ENCODE measurements at places on chromosomes 11 and 22.
A peak's percentile ranks its signal among the peaks of the same experiment; 100 is the strongest.

- peak; percentile 28 for DNase-seq
These were observed 534 bp downstream of the RBFOX2 start for GRCh38 chr22:36027935-36028645.

DNA sequence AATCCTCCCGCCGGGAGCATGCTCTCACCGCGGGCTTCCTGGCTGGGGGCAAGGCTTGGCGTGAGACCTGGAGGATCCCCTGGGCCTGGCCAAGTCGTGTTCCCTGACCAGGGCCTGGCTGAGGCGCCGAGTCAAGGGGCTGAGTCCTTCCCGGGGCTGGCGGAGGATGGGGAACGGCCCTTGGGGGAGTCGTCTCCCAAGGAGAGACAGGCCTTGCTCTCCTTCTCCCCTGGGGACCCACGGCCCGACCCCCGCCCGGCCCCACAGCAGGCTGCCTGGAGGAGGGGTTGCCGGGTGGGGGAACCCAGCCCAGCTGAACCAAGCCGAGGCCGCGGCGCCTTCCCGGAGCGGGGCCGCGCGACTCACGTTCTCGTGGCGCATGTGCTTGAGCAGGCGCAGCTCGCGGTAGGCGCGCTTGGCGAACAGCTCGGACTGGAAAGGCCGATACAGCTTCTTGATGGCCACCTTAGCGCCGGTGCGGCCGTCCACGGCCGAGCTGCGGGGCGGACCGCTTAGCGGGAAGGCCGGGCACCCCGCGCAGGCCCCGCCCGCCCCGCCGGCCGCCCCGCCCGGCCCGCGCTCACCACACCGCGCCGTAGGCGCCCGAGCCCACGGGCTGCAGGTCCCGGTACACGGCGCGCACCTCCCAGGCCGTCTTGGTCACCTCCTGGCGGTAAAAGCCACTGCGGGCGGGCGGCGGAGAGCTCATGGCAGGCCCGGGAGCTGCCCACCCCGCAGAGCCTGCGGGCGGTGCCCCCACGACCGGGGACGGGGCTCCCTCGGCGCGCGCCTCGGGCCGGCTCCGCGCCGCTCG is 475 bp downstream of the MAPK12 start:
- DNase-seq: no peak

- DNase-seq: no peak
These were observed 1062.3 kb downstream of the LRRC4C start for GRCh38 chr11:40397141-40397540.

- no peak for DNase-seq
These were observed 140.6 kb downstream of the AASDHPPT start for GRCh38 chr11:106218106-106218505.

DNA sequence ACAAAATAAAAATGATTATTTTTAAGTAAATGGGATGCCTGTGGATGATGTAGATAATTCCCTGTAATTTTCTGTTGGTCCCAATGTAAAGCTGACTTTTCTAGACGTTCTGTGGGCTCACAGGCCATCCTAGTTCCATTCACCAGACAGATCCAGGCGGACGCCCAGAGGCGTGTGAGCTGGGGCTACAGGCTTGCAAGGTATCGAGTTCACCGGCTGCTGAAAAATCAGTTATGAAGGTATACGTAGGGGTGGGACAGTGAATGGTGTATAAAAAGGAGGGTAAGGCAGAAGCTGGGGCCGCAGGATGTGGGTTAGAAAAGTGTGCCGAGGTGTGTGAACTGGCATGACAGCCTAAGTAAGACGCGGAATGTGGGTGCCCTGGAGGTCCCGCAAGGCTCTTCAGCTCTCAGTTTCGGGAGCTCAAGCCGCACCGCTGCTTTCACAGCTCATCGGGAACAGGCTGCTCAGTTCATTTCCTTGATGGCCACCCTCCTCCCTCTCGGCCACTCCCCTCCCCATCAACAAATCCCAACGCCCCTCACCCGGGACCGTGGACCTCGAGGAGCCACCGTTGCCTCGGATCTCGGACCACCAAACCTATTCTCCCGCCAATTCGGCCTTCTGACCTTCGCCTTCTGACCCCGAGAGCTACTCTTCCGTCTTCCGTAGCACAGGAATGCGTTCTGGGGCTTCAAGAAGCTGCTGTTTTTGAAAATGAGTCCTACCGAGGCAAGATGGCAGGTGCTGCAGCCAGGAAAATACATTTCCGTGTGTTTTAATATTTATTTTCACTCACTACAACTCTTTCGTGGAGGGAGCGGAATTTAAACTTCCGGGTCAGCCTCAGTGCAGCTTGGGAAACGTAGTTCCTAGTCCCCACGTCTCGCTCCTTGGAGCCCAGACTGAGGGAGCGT is at the start of gene XNDC1N:
Gene XNDC1N, minus strand, starts transcription at position 775 of the 917 bp plus-strand sequence. CDS start 5,241 bp downstream, outside the sequence.
- peak; percentile 67 for DNase-seq

- no peak for DNase-seq
These were observed 7.2 kb downstream of the CLMP start for GRCh38 chr11:123187665-123188507.

GRCh38 chr11:116533186-116533825 is 239.5 kb downstream of the BUD13 start:
- DNase-seq: no peak

GRCh38 chr11:67279589-67280340 is 9.3 kb upstream of the ANKRD13D start:
- DNase-seq: no peak

- no peak for DNase-seq
These were observed 309.9 kb downstream of the BRD1 start for GRCh38 chr22:49517667-49518185.

- DNase-seq: no peak
These were observed 14.0 kb upstream of the TUB start for GRCh38 chr11:8066911-8067455.

- DNase-seq: no peak
These were observed 1.7 kb downstream of the HPX start for GRCh38 chr11:6438979-6439571.

- no peak for DNase-seq
These were observed 15.5 kb upstream of the RAPSN start for GRCh38 chr11:47464483-47464882.
